ENCODE measurements at places on chromosomes 7 and 10.

DNA sequence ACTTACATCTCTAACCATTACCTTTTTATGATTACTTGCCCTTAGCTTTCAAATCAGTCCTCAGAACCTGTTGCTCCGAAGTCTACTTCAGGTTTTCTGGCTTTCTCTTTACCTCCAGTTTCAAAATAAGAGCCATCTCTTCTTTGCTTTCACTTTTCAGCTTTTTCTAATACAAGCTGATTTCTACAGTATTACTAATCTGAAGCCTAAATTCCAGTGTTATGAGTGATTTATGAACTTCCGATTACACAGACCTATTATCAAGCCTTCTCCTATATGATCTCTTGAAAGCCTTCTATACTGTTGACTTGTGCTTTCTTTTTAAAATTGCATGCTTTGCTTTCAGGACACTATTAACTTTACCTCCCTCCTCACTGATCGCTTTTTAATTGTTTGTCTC, 1307.8 kb upstream of the CELF2 start:
- DNase-seq: no peak

DNA sequence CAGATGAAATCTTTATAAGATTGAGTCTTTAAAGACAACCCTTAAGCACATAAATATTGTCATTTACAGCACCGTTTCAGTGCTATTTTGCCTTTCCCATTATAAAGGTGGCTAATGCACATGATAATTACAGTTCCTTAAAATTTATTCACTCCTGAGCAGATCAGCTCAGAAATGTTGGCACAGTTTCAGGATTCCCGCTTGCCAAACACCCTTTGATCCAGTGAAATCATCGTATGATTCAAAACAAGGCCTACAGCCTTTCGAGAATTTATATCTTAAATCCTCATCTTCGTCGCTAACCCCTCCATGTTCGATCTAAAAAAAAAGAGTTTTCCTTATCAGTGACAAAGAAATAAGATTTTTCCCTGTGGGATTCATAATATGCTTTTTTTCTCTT, 14.1 kb upstream of the SOSTDC1 start:
- no peak for DNase-seq

DNA sequence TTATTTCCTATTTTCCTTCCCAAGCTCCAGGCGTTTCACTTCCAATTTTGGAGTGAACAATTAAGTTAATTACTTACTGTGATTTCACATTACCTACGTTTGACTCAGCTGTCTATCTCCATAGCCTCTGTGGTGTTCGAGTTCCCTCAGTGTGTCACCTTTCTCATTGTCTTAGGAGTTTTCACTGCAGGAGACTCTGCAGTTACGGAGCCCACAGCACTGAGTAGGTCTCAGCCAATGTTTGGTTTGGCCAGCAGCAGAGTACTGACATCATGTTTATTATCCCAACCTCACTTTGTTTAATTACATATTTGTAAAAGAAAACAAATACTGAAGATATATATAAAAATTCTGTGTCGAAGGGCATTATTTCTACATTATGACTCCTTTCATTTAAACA, 1123.9 kb downstream of the CNTNAP2 start:
- DNase-seq: no peak

DNA sequence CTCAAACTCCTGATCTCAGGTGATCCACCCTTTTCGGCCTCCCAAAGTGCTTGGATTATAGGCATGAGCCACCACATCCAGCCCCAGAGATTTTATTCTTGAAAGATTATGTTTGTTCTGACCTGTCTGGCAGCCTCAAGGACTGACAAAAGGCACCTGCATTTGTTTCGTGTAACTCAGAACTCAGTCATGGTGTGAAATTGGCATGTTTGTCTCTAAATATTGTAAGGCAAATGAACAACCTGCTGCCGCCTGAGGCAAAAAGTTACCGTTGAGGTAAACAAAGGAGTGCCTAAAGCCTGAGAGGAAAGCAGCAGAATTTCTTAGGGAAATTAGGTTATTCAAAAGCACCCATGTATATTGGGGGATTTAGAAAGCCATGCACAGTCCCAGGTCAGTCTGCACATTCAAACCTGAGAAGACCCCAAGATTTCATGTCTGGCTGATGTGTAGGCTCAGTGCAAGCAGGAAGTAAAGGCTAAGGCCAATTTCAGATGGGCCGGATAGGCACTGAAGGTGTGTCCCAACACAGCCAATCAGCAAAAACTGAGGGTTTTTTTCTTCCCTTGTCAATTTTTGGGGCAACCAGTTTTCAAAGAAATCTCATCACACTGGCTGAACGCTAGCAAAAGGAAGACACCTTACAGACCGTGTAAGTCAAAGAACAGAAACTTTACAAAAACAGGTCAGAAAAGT, 33.3 kb upstream of the HHEX start:
- no peak for DNase-seq

GRCh38 chr10:91472911-91473310, 62.8 kb downstream of the HECTD2 start:
- no peak for DNase-seq

GRCh38 chr10:66242885-66243284, 683.0 kb upstream of the LRRTM3 start:
- no peak for DNase-seq

DNA sequence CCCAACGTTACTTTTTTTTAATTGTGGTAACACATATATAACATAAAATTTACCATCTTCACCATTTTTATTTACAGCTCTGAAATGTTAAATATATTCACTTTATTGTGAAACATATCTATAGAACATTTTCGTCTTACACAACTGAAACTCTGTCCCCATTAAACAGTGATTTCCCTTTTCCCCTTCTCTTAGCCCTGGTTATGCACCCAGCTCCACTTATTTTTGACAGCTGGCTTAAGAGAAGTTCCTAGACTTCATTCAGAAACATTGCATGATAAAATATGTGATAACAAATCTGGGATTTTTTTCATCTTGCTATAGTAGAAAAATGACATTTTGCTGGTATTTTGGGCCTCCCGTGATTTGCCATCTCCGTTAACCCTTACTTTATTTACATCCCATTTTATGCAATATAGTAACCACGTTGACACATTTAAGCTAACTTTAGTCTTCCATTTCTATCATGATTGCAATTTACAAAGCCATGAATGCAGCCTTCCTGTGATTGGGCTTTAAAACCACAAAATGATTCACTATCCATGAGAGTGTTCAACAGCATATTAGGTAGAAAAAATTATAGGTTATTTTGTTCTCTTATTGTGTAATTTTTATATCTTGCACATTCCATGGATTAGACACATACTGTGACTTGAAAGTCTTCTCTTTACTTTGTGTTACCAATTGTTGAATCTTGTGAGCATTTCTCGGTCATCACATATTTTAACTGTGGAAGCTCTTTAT, 139.6 kb downstream of the SND1 start:
- no peak for DNase-seq
